ENCODE measurements at places on chromosomes 13 and 19.

GRCh38 chr13:38824342-38824741 is 137.5 kb downstream of the FREM2 start:
- DNase-seq = peak; percentile 6

GRCh38 chr13:52695856-52696255 is 43.2 kb downstream of the SUGT1 start:
- DNase-seq = no peak

DNA sequence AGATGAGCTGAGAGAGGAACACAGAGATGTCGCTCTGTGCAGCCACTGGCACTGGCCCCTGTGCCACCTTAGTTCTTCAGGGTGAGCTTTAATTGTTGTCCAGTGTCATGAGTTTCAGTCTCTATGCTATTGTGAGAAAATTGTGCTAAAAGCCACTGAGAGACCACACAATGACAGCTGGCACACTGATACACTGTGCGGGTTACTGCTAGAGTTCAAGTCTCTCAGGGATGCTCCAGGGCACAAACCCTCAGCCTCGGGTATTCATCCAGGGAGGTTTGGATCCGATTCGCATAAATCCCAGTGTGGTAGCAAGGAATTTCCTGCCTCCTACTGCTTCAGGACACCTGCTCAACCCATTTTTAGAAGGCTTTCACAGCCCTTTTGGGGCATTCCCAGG is 68.1 kb upstream of the EDNRB start:
- DNase-seq = no peak

- peak; percentile 37 for DNase-seq
Observed at GRCh38 chr19:16330368-16330801, 5.8 kb downstream of the KLF2 start.

DNA sequence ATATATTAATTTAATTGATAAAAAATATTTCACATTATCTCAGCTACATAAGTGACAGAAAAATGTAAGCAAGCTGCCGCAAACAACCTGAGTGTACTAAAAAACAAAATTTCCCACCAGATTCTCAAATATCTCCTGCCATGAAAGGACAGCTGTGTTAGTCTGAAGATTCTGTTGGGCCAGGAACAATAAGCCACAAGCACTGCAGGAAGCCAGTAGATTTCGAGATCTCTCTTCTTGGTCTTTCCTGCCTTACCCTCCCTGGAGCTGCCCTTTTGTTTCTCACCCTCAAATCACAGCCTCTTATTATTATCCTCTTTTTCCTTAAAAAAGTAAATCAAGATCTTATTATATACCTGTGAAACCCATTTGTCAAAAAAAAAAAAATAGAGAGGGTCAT is 165.6 kb downstream of the EFNB2 start:
- DNase-seq = no peak

DNA sequence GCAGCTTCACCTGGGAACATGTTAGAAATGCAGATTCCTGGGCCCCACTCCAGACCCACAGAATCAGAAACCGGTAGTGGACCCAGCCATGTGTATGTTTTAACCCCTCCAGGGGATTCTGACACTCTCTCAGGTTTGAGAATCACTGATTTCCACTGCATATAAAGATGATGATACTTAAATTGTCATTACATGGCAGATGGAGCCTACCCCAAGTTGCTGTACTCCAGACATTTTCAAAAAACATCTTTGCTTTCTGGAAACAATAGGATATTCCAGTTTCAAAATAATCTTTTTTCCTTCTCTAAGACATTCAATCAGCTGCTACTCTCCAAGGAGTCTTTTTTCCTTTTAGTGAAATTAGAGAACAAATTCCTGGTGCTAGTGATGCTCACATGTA is 48.6 kb upstream of the RGCC start:
- DNase-seq = no peak

DNA sequence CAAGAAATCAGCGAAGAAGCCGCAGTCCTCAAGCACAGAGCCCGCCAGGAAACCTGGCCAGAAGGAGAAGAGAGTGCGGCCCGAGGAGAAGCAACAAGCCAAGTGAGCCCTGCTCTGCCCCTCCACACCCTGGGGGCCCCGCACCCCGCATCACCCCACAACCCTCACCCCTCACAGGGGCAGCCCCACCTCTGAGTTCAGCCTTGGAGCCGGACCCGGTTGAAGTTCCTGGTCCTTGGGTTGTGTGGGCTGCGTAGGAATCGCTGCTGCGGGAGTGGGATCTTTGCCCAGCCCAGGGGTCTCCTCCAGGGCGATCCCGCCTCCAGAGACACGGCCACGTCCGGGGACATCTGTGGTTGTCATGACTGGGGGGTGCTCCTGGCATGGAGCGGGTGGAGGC is 22.0 kb downstream of the PLIN4 start:
- no peak for DNase-seq

DNA sequence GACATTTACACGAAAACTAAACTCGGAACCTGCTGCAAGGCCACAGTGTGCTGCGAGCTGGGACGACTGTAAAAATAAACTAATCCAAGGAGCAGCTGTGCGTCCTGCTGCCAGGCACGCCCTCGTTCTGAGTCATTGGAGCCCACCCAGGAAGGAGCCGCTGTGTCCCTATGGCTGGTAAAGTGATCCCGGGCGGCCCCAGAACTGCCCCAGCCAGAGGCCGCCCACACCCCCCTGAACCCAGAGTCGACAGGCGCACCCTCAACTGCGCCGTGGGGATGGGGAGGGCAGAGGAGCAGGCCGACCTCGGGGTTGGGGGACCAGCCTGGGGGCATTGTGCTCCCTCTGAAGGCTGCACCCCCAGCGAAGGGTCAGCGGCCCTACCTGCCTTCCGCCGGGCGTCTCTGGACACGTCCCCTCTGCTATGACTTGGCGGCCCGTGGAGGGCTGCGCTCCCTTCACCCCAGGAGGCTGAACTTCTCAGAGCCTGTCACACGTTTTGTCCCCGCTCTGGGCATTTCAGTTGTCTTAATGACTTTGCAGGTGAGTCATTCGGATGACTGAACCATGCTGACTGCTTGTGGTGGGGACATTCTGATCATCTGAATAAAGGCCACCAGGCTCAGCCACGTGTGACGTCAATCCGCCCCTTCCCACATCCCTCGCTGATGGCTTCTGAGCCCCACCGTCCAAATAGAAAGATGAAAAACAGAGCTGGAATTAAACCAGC is 42.7 kb downstream of the ADPRHL1 start:
- DNase-seq = no peak

Data from NAMALWA (cell line).